ENCODE measurements at places on chromosomes 7 and 10.

DNA sequence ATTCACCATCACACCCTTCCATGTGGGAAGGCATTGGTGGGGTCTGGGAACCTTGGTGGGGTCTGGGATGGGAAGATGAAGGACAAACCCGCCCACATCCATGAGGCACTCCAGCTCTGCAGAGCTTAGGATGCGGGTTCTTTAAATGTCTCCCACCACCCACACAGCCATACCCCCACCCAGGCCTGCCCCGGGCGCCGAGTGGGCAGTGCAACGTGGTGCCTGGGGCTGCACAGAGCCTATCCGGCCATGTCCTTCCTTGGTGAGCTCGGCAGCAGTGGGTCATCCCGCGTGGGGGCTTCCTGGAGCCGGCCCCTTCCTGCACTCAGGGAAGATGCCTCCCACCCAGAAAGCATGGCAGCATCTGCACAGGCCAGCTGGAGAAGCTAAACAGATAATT lies 163.5 kb upstream of the TCERG1L start:
- DNase-seq: no peak

DNA sequence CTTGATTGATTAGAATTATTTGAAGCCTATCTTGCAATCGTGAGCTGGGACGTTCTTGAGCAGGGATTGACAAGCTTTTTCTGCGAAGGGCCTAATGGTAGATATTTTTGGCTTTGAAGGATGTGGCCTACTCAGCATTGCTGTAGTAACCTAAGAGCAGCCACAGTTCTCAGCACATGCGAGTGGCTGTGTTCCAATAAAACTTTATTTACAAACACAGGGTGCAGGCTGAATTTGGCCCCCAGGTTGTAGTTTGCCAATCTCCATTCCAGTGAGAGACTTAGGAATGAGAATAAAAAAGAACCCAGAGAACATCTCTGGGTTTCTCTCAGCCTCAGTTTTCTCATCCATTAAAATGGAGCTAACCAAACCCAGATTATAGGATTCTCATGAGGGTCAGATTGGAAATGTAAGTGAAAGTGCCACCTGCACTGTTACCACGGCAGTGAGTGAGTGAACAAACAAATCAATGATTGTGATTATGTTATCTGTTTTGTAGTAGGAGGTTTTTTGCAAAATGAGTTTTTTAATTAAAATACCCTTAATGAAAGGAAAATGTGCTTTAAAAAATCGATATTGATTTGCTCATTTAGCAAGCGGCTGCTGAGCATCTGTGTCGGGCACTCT lies 664.0 kb downstream of the SDK1 start:
- DNase-seq: no peak

DNA sequence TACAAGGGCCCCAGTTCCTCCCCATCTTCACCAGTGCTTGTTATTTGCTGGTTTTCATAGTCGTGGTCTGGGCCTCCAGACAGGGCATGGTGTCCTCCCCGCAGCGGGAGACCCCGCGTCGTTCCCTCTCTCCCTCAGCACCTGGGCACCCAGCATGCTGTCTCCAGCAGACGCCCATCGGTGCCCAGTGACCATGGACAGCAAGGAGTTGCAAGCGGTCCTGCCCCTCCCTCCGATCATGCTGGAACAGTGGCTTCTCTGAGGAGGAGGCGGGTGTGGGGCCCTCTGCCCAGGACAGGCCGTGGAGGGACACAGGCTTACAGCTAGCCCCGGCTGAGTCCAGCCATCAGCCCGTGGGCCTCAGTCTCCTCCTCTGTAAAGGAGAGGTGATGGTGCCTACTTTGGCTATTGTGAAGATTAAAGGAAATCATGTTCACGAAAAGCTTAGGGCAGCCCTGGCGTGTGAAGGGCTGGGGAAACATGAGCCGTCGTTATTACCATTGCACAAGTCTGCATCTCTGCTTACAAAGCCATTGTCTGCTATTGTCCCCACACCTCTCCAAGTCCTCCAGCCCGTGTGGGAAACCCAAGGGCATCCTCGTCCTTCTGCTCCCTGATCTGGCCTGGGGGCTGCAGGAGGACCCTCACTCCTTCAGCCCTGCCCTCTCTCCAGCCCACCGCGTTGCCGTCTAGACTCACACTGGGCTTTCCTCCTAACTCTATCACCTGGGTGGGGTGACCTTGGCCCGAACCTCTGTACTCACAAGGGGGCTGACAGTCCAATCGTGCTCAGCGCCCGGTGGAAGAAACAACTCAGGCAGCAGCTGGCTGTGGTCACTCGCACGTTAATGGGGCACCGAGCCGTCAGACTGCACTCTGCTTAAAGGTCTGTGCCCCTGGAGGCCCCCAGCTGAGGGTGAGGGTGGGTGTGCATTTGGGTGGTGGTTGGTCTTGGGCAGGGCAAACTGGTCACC lies 29.9 kb downstream of the EN2 start:
- no peak for DNase-seq

- DNase-seq: no peak
Observed at GRCh38 chr10:111148025-111148424, 71.2 kb downstream of the ADRA2A start.

DNA sequence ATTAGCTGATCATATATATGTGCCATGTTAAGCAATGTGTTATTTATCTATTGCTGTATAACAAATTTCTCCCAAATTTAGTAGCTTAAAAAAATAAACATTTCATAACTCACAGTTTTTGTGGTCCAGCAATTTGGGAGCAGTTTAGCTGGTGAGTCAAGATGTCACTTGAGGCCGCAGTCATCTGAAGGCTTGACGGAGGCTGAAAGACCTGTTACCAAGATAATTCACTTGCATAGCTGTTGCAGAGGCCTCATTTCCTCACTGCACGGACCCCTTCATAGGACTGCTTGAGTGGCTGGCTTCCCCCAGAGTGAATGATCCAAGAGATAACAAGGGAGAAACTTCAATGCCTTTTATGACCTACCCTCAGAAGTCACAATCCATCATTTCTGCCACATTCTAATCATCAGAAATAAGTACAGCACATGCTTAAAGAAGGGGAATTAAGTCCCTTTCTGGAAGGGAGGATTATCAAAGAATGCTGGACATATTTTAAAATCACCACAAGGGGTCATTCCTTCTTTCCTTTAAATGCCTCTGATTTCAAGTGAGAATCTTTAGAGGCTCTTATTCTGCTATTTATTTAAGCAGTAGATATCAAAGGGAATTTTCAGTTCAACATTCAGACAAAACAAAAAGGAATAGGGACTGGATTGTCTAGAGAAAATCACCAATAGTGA lies 10.5 kb upstream of the SRPK2 start:
- DNase-seq: peak; percentile 61

DNA sequence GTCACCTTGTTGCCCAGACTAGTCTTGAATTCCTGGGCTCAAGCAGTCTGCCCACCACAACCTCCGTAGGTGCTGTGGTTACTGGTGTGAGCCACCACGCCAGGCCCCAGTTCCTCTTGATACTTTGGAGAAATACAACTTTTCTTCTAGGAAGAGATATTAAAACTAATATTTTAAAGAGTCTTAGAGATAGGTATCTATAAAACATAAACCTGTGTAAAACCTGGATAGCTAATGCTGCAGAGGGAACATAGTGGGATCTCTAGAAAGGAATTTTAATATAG lies 4.8 kb upstream of the GDI2 start:
- no peak for DNase-seq

- DNase-seq: peak; percentile 85
Observed at GRCh38 chr7:84701524-84702306, 485.1 kb downstream of the SEMA3D start.

DNA sequence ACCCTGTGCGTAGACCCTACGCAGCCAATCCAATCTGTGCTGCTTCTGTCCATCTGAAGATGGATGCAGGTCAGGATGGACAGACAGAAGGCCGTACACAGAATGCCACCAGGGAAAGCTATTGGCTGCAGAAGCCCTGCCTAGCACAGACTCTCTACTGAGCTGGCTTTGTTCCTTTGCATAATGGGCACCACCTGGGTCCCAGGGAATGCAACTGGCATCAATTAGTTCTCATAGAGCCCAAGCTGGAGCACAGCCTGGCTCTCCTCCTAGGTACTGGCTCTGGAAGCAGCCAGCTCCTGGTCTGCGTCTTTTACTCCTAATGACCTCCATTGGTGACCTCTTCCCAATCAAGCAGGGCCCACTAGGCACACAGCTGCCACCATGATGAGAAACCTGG lies 26.8 kb upstream of the CACUL1 start:
- no peak for DNase-seq

DNA sequence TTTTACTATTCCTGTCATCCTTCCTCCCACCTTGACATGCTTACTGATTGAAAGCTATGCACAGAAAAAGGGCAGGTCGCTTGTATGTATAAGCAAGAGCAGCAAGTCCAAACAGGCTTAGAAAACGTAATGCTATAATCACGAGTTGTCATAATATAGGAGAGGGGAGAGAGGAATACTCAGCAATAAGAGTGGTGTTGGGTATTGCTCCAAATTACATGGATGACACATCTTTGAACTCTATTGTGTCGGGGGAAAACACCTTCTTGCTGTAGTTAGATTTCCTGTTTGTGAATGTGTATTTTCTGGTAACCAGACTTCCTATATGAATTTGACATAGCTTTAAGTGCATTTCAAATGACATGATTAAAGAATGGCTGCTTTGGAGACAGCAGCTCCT lies 7.5 kb downstream of the MET start:
- DNase-seq: no peak

DNA sequence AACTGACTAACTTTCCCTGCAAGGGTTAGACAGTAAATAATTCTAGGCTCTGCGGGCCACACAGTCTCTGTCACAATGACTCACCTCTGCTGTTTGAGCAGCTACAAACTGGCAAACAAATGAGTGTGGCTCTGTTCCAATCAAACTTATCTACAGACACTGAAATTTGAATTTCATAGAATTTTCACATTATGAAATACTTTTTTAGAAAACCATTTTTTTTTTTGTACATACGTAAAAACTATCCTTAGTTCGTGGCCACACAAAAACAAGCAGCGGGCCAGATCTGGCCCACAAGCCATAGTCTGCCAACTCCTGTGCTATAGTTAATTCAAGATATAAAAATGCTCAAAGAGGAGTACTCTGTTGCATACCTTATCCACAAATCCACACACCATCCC lies 32.6 kb downstream of the PIP4K2A start:
- DNase-seq: peak; percentile 76

DNA sequence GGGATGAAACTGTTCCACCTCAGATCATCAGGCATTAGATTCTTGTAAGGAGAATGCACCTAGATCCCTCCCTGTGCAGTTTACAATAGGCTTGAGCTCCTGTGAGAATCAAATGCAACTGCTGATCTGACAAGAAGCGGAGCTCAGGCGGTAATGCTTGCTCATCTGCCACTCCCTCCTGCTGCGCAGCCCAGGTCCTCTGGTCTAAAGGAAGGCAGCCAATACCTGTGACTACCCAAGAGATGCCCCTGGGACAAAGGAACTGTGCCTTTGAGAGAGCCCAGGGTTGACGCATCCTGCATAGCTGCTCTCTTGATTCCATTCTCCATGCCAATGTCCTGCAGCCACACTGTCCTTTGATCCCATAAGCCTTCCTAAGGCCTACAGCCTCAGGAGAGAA lies 73.1 kb downstream of the ADCYAP1R1 start:
- no peak for DNase-seq

GRCh38 chr10:132728321-132728720 lies 57.6 kb downstream of the NKX6-2 start:
- no peak for DNase-seq

GRCh38 chr10:129891806-129892205 lies 72.3 kb downstream of the EBF3 start:
- no peak for DNase-seq

DNA sequence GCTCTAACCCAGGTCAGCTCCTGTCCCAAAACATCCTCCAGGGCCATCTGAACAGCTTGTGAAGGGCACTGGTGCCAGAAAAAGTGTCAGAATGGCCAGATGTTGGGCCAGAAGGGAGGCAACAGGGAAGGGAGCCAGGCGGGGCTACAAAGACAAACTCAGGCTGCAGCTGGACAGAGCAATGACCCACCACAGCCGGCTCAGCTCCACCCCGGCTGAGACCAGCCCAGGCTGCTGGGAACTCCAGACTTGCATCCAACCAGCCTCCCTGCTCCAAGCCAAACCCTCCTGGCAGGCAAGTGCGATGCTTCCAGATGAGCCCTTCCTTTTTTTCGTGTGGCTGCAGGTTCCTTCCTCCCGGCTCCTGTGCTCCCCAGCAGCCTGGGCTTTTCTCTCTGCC lies 466.9 kb downstream of the PTPRN2 start:
- DNase-seq: no peak

GRCh38 chr7:22681852-22682657 lies 44.9 kb upstream of the IL6 start:
- DNase-seq: no peak

- DNase-seq: peak; percentile 64
Observed at GRCh38 chr10:33600381-33600780, 265.9 kb upstream of the NRP1 start.

GRCh38 chr10:75037171-75038153 lies 74.0 kb upstream of the SAMD8 start:
- DNase-seq: no peak

- peak; percentile 88 for DNase-seq
Observed at GRCh38 chr10:76126607-76127527, 695.4 kb downstream of the LRMDA start.

GRCh38 chr10:761376-761775 lies 71.9 kb upstream of the DIP2C start:
- no peak for DNase-seq
